ENCODE measurements at places on chromosomes 3 and 15. TPM values are rescaled to one million over a fixed set of nuclear protein-coding genes. Genes with fewer than 3 reads are reported as not detected.
A peak's percentile ranks its signal among the peaks of the same experiment; 100 is the strongest.

Gene CPNE9
- not detected for total RNA-seq

Gene CSTA
- 0.84 TPM for total RNA-seq

Gene PDCD10
- 16.4 TPM for total RNA-seq

Gene FBXW12
- total RNA-seq: not detected

- no peak overlapping the region for H3K4me3 ChIP-seq
- no peaks in the 10 kb centered on the region for H3K4me1 ChIP-seq
- H3K27ac ChIP-seq: no peak overlapping the region
- no peaks in the 10 kb centered on the region for H3K36me3 ChIP-seq
- no peaks in the 10 kb centered on the region for H3K27me3 ChIP-seq
These were observed 334.9 kb upstream of the NAALADL2 start for GRCh38 chr3:174524203-174524602.

- H3K27ac ChIP-seq: no peak overlapping the region
- no peaks in the 10 kb centered on the region for H3K4me1 ChIP-seq
- peaks cover 2% of the 10 kb centered on the region for H3K36me3 ChIP-seq
- no peak for DNase-seq
- no peaks in the 10 kb centered on the region for H3K27me3 ChIP-seq
These were observed 31.2 kb downstream of the SATB1 start for GRCh38 chr3:18393906-18394305.

DNA sequence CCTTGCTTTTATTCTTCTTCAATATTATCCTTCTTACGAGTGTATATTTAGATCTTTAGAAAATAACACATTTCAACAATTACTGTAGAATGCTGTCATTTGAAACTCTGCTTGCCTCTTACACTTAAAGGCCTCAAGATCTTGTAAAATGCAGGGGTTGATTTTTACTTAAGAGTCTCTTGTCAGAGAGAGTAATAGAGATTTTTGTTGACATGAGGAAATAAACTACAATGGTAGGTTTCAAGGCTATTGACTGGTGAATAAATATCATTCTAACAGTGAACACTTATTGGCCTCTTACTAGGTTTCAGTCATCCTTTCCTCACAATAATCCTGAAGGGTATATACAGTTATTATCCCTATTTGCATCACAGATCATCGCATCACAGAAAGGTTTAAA, 344.6 kb downstream of the GBE1 start:
- H3K36me3 ChIP-seq: no peaks in the 10 kb centered on the region
- no peak overlapping the region for H3K27ac ChIP-seq
- no peaks in the 10 kb centered on the region for H3K27me3 ChIP-seq
- H3K4me1 ChIP-seq: no peaks in the 10 kb centered on the region
- no peak for DNase-seq

- no peaks in the 10 kb centered on the region for H3K4me1 ChIP-seq
- no peak for DNase-seq
- H3K4me3 ChIP-seq: no peak overlapping the region
These were observed 92.2 kb upstream of the ALCAM start for GRCh38 chr3:105274536-105274935.

DNA sequence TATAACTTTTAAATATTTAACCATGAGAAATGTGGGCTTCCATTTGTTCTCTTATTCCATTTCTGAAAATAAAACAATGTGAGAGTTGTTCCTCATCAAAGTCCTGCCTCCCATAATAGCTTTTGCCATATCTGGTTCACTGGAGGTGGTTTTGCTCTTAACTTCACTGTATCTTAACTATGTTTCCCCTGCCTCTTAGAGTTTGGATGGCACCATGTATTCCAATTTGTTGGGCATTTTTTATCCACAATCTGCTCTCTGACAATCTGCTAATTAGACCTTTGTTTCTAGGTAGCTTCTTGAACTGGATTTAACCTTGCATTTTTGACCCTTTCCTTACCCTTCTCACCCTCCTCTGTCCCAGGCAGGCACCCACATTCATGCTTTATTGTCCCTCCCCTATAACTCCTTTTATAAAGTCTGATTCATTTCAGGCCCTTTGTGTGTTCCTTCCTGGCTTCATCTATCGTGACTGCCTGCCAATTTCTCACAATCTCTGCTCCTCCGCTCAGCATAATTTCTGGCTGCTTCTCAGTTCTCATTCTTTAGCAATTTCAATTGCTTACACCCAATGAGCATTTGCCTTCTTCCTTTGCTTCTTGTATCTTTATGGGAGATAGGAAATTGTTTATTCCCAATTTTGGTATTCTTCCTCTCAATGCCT, 144.2 kb upstream of the ARHGEF26 start:
- no peak for DNase-seq
- peaks cover 3% of the 10 kb centered on the region for H3K27me3 ChIP-seq
- no peak overlapping the region for H3K27ac ChIP-seq
- no peaks in the 10 kb centered on the region for H3K4me1 ChIP-seq
- no peak overlapping the region for H3K4me3 ChIP-seq

DNA sequence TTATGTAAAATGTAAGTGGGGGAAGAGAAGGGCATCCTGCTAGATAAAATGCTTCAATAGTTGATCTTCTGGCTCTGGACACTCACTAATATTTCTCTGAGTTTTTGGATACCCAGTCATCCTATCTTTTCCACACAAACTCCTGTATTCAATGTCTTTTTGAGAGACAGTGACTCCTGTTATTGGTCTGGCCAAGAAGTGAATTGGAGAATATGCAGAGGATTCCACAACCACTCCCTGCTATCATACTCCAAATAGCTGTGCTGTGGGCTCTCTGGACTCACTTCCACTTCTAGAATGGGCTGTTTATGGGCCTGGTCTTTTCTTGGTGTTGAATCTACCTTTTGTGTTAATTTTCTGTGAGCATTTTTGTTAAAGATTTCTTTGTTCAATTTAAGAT, 376.8 kb downstream of the NLGN1 start:
- no peak overlapping the region for H3K4me3 ChIP-seq
- no peaks in the 10 kb centered on the region for H3K36me3 ChIP-seq
- H3K27me3 ChIP-seq: no peaks in the 10 kb centered on the region
- H3K27ac ChIP-seq: no peak overlapping the region

GRCh38 chr15:40070166-40070557, 31.2 kb upstream of the SRP14 start:
- peaks cover 26% of the 10 kb centered on the region for H3K4me1 ChIP-seq
- no peaks in the 10 kb centered on the region for H3K36me3 ChIP-seq
- peak overlapping the region; percentile 78 for H3K27ac ChIP-seq
- DNase-seq: no peak
- no peak overlapping the region for H3K4me3 ChIP-seq

DNA sequence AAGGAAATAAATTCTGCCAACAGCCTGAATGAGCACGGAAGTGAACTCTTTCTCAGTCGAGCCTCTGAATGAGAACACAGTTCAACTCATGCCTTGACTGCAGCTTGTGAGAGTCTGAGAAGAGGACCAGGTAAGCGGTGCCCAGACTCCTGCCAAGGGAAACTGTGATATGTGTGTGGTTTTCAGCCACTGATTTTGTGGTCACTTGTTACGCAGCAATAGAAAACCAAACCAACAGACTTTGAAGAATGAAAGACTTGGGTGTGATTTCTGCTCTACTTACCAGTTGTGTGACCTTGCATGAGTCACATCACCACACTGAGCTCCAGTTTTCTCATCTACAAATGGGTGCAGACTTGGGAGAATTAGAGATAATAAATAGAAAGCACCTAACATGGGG, 30.6 kb upstream of the FAM107A start:
- H3K27ac ChIP-seq: no peak overlapping the region
- no peaks in the 10 kb centered on the region for H3K27me3 ChIP-seq
- H3K4me3 ChIP-seq: no peak overlapping the region
- H3K4me1 ChIP-seq: no peaks in the 10 kb centered on the region
- no peak for DNase-seq
- H3K36me3 ChIP-seq: no peaks in the 10 kb centered on the region

DNA sequence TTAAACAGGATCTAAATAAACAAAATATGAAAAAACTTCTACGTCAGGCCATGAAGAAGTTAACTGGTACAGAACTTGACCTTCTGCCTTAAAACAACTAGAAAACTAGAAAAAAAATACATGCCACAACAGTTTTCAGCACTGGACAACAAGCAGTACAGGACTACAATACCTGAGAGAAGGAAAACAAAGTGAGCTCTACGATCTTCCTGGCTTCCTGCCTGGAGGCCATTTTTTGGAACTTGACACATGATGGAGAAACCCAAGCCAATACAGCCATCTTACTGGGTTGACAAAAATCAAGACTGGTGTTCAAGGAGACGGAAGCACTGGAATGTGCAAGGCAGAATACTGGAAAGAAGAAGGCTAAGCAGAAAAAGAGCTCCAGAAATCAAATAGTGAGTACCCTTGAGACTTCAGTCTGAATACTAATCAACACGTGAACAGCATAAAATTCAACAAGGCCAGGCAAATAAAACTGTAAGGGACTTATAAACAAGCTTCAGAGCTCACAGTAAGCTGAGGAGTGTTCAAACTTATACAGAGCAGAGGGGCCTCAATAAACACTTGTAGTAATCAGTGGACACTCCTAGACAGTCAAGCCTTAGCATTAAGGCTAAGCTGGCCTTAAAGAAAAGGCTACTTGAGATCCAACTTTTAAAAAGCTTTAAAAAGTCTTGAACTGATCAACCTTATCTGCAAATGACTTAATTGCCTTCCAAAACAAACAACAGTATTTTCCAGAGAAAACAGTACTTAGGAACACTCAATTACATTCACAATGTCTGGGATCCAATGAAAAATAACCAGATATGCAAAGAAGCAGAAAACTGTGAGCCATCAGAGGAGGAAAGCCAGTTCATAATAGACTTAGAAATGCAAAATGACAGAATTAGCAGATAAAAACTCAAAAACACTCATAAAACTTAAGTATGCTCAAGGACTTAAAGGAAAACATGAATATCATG, 63.2 kb downstream of the DLG1 start:
- no peak for DNase-seq
- no peak overlapping the region for H3K27ac ChIP-seq
- no peaks in the 10 kb centered on the region for H3K36me3 ChIP-seq

DNA sequence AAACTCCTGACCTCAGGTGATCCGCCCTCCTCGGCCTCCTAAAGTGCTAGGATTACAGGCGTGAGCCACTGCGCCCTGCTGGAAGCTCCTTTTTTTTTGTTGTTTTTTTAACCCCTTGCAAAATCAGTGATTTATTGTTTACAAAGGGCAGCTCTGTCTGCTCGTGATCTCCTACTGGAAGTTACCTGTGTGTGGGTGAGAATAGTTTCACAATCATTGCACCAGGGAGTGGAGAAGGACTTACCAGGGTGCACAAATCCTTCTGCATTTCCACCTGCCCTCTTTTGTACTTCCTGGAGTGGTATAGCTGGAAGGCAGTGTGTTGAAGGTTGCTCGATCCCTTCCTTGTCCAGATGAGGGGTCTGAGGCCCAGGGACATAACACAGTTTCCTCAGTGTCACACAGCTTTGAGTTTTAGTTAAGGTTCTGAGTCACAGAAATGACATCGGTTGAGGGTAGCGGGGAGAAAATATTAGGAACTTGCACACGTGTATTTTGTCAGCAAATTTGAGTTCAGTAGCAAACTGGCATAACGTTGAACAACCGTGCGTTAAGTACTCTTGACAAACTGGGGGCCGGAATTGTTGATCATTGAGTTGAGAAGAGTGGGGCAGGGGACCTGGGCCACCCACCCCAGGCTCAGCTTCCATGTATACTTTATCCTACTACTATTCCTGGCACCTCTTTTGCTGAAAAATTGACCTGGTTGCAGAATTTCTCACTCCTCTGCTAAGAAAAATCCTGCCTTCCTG, 11.3 kb upstream of the TRAK1 start:
- H3K27me3 ChIP-seq: no peaks in the 10 kb centered on the region
- DNase-seq: no peak
- no peaks in the 10 kb centered on the region for H3K36me3 ChIP-seq
- peaks cover 63% of the 10 kb centered on the region for H3K4me1 ChIP-seq
- H3K4me3 ChIP-seq: no peak overlapping the region

DNA sequence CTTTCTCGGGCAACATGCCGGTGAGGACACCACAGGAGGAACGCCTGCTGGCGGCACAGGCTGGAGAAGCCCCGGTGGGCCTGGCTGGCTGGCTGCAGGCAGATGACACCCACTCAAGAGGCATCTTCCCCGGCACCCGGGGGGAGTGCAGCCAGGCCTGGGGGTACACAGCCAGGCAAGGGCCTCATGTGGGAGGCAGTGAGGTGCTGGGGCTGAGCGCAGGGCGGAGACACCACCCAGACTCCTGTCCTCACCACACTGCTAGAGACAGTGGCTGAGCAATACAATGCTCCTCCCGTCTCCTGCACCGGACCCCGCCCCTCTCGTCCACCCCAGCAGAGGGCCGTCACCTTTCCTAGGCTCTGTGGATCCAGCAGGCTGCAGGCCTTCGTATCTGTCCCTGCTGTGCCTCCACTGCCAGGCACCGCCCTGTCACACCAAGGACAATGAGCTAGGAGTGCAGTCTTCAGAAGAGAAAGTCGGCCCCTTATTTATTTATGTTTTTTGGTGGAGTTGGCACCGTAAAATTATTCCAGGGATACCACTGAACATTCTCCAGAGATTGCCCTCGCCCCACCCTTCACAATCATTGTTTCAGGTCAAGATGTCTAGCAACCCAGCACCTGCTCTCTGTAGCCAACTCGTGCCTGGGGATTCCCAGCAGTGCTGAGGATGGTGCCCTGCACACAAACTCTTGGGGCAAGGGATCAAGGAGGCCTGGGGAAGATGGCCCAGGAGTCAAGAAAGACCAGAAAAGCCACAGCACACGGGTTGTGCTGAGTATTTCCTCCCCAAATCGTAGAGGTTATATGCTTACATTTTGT, 129.1 kb downstream of the ATP10A start:
- H3K4me3 ChIP-seq: no peak overlapping the region
- no peak overlapping the region for H3K27ac ChIP-seq
- no peaks in the 10 kb centered on the region for H3K27me3 ChIP-seq
- H3K36me3 ChIP-seq: no peaks in the 10 kb centered on the region
- peaks cover 11% of the 10 kb centered on the region for H3K4me1 ChIP-seq

All from psoas muscle (tissue), 8 donors.